Chondrocyte (in vitro differentiated cells): ENCODE measurements at places on chromosomes 16 and 17.

- DNase-seq = no peak
Measured at GRCh38 chr16:88907768-88908167, 41.3 kb upstream of the PABPN1L start.

DNA sequence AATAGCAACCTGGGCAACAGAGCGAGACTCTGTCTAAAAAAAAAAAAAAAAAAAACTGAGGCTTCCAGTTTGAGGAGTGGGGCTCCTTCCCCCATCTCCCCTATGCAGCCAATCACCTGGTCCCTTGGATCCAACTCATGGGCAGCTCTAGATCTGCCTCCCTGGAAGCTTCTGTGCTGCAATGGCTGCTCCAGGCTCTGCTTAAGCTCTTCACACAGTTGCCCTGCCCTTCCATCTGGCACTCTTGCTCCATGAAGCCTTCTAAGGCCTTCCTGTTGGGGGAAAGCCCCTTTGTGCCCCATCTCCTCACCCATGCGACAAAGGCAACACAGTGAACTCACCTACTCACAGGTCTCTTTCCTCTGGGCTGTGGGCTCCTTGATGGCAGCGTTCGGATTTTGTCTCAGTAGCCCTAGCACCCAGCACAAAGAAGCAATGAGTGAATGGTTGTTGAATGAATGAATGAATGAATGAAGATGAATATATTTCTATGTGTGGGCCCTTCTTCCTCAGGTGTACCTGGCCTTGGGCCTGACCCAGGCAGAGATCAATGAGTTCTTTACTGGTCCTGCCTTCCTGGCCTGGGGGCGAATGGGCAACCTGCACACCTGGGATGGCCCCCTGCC is 1.9 kb downstream of the NAGLU start:
- no peak for DNase-seq

DNA sequence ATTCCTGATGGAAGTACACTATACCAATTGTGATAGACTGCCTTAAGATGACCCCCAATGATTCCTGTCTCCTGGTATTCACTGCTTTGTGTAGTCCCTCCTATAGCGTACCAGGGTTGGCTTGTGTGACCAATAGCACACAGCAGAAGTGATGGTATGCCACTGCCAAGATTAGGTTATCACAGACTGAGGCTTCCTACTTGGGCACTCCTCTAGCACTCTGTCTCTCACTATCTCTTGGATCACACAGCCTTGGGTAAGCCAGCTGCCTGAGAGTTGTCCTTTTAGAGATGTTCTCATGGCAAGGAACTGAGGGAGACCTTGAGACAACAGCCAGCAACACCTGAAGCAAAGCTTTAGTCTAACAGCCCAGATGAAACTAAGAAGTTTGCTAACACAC is 12.7 kb upstream of the AMFR start:
- DNase-seq = no peak

- no peak for DNase-seq
Measured at GRCh38 chr17:49798738-49799137, 10.3 kb downstream of the KAT7 start.
